ENCODE measurements at places on chromosomes 3 and 15.
A peak's percentile ranks its signal among the peaks of the same experiment; 100 is the strongest.

DNA sequence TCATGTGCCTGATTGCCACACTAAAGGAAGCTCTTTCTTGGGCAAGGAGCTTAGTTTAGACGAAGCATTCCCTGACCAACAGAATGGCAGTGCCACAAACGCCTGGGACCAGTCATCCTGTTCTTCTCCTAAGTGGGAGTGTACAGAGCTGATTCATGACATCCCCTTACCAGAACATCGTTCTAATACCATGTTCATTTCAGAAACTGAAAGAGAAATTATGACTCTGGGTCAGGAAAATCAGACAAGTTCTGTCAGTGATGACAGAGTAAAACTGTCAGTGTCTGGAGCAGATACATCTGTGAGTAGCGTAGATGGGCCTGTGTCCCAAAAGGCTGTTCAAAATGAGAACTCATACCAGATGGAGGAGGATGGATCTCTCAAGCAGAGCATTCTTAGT lies 18.4 kb downstream of the SENP5 start:
- no peak for DNase-seq

- no peak for DNase-seq
Observed at GRCh38 chr15:68755731-68756130, 65.0 kb downstream of the ANP32A start.

GRCh38 chr15:90054618-90055097 lies 47.6 kb downstream of the IDH2 start:
- DNase-seq = no peak

DNA sequence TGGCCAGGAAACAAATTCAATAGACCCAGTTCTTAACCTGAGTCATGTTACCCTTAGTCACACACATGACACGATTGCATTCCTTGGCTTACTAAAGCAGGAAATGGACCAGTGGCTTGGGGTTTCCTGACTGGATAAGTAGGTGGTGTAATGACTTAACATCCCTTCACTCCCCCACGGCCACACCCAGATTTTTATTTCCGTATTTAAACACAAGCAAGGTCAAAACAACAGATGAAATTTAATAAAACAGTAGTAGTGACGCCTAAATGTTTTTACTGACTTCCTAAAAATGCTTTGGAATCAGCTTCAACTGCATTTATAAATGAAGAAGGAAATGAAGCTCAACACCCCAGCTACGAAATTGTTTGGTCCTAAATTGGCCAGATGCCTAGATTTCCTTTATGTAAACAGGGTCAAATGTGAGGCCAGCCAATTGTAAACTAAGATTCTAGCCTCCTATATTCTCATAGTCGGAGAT lies 324.3 kb downstream of the CHST2 start:
- DNase-seq = no peak

- no peak for DNase-seq
Observed at GRCh38 chr3:45486926-45487325, 98.5 kb downstream of the LARS2 start.

- no peak for DNase-seq
Observed at GRCh38 chr3:142987080-142987700, 14.2 kb upstream of the U2SURP start.

- no peak for DNase-seq
Observed at GRCh38 chr15:94066046-94066445, 165.3 kb upstream of the MCTP2 start.

DNA sequence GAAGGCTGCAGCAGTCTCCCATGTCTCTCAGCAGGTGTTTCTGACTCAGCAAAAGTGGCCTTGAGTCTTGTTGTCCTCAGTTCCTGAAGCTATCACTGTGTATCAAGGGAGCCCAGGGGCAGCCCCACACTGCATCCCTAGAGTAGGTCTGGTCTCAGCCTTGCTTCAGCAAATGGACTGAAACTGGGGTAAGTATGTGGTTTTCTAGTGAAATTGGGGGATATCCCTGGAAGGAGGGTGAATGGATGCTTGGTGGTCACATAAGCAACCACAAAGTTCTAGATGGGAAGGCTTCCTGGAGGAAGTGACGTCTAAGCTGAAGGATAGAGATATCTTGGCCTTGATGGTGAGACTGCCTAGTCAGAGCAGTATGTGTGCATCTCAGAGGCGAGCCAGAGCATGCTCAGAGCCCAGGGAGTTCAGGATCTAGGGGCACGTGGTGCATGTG lies 38.4 kb downstream of the TMEM158 start:
- no peak for DNase-seq

DNA sequence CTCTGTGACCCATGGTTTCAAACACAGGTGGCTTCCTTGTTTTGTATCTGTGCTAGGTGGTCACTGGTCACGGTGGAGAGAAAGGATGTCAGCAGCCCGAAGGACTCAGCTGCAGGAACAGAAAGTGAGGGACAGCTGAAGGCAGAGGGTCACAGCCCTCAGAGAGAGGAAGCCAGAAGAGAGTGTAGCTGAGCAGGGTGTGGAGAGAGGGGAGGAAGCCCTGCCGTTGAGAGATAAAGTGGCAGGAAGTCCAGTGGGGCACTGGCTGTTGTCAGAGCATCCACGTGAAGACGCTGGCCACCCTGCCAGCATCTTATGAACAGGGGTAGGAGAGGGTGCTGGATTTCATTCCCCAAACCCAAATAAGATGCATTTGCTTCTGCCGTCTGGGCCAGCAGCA lies 36.9 kb downstream of the LIMD1 start:
- peak; percentile 49 for DNase-seq

DNA sequence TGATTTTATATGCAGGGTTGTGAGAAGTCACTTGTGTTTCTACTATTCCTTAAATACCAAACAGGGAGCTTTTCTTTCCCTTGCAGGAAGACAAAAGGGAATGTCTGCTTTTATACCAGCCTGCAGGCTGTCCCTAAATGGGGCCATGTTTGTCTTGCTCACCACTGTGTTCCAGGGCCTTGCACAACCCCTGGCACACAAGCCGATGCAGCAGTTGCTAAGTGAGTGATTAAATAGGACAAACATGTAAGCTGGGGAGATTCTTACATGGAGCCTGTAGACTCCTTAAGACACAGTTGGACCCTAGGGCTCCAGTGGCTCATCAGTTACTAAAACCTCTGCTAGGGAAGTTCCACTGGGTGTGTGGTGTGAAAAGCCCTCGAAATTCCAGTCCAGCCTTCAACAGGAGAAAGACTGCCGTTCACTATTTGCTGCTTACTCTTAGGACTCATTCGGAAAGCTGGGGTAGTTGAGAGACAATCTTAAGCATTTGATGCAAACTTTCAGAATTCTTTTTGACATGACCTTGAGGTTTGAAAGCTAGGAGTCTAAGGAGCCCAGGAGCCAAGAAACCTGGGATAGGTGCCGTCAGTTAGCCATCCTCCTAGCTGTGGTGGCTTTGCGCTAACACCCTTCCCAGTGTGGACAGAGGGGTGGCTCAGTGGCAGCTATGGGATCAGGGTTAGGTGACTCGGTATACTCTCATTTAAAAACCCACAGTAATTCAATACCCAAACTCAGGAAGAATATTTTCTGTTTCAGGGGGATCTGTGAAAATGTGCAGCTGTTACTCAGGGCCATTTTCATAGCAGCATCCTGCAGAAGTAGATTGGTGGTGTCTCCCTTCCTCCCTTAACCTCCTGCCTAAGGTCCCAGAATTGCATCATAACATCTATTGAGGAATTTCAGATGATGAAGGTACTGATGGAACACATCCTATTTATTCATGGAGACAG lies 39.1 kb downstream of the SYNM start:
- DNase-seq = no peak

GRCh38 chr3:123586131-123586530 lies 1.3 kb upstream of the HACD2 start:
- DNase-seq = peak; percentile 54

GRCh38 chr15:66646308-66646707 lies 55.7 kb upstream of the SMAD6 start:
- no peak for DNase-seq

- no peak for DNase-seq
Observed at GRCh38 chr3:132784502-132785025, 62.4 kb upstream of the NPHP3 start.

- no peak for DNase-seq
Observed at GRCh38 chr3:112656043-112656442, 15.1 kb upstream of the CCDC80 start.

- no peak for DNase-seq
Observed at GRCh38 chr3:152583963-152584362, 251.0 kb upstream of the P2RY1 start.

DNA sequence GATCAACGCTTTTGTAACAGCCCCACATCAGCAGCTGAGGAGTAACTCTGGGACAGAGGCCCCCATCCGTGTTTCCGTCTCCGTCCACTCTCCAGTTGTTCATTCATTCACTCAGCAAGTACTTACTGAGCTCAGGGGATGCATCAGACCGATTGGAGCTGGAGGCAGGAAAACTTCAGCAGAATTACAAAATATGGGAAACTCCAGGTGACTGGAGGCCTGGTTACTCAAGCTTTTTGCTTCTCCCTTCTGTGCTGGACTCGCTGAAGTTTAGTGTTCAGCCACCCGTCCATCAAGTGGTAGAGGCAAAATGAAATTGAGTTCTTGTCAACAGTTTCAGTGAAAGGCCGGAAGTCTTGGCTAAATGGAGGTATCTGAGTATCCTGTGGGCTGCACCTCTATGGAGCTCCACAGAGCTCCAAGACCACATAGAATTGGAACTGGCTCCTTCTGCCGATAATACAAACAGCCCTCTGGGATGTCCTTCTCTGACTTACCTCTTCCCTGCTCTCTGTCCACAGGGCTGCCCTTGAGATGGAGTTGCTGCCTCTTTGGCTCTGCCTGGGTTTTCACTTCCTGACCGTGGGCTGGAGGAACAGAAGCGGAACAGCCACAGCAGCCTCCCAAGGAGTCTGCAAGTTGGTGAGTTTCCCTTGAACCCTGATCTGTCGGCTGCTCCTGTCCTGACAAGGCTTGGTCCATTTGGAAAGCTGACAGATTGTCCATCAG lies 14.7 kb downstream of the NRROS start:
- no peak for DNase-seq

DNA sequence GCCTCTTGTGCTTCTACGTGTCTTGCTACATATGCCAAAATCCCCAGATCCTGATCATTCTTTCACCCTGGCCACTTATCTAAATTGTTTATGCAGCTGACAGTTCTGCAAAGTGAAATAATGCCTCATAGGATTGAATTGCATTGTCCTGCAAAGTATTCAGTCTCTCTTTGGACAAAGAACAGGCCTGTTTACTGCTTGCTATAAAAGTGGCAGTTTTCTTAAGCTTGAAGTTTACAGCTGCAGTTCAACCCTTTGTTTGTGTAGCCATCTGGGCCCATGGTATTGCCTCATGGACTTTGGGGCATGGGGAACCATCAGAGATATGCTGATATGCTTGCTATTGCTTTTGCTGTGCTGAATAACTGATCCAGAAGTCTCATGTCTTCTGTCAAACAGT lies 523.2 kb downstream of the OTOL1 start:
- DNase-seq = no peak

DNA sequence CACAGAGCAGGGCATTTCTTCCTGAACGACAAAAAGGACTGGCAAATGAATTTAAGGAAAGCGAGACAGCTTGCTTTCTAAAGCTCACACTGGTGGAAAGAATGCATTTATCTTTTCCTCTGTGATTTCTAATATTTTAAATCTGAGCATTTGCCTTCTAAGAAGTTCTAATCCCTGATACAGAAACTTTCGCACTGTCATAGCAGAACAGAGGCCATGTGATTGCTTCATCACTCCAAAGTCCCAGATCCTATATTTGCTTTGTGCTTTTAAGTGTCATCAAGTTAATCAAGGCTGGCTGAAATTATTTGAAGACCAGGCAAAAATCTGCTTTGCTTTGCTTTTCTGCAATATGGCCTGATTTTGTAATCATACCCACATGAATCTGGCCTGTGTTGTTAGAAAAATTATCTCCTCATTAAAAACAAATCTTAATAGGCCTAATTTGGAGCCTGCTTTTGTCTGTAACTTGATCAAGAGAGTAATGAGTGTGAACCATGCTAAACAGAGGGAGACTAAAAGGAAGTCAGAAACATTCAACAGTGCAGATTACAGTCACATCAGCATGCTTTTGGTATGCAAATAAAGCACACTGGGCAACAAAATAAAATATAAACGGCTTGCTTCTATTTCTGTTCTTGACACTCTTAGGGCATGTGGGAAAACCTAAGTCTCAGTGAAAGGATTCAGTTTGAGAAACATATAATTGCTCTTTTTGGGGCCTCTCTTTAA lies 178.2 kb upstream of the ADAMTS9 start:
- DNase-seq = no peak

DNA sequence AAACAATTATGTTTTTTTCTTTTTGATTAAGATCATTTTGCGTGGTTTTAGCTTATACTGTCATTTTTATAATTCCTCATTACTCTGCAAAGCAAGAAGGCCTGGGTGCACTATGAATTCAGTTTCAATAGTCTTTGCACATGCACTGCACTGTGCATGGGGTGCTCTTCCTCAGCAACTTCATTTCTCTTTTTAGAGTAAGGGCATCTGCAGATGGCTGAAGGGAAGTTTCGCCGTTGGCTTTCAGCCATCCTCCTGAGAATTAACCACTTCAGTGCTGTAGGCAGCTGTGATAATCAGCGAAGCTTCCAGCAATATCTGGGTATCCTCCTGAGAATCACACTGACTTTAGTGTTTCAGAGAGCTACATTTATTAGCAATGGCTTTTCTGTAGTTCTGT lies 284.8 kb downstream of the GBE1 start:
- DNase-seq = no peak

GRCh38 chr3:141963301-141963700 lies 86.9 kb downstream of the ATP1B3 start:
- DNase-seq = no peak

GRCh38 chr3:101828276-101828675 lies 21.0 kb upstream of the NFKBIZ start:
- DNase-seq = no peak

DNA sequence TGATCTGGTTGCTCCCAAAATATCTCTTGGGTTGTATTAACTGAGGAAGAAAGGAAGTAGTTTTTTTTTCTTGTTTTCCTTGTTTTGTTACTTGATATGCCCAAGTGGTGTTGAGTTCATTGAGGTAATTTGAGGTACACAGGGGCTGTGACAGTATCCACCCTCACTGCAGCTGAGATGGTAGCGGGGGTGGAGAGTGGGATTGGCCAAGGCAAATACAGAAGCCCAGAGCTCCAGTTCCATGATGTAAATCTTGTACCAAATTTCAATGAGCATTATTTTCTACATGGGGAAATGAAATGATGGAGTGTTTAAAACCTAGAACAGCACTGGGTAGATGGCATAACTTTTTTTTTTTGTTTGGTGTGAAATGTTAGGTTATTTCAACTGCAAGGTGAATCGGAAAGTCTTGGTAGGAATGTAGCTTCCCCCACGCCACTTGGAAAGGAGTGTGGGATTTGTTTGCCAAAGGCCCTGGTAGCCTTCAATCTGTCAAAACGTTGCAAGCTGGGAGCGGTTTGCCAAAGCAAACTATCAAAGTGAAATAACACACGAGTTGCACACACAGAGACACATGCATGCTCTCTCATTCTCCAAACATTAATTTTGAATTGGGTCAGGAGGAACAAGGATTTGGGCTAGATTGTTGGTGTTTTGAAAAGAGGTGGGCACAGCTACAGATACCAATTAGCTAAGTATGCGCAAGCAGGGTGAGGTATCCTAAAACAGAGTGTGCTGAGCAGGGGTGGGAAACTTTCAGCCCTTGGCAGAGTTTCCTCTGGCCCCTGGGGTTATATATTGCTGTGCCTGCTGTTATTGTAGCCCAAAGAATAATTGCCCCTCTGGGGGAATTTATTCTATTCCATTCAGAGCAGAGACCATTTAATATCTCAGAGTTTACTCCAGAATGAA lies 34.6 kb downstream of the THSD4 start:
- DNase-seq = no peak

GRCh38 chr3:10928961-10929471 lies 63.5 kb upstream of the SLC6A1 start:
- no peak for DNase-seq

- DNase-seq = no peak
Observed at GRCh38 chr3:106936337-106936736, 440.9 kb upstream of the CCDC54 start.

GRCh38 chr15:55632434-55632833 lies 44.3 kb upstream of the PYGO1 start:
- DNase-seq = no peak

All from liver (tissue), 10 donors.